ENCODE measurements at places on chromosomes 1 and 21.

- DNase-seq: no peak
Measured at GRCh38 chr1:214897581-214897980, 185.0 kb upstream of the KCNK2 start.

GRCh38 chr1:158113759-158114127, 67.0 kb upstream of the CD1D start:
- DNase-seq: no peak

DNA sequence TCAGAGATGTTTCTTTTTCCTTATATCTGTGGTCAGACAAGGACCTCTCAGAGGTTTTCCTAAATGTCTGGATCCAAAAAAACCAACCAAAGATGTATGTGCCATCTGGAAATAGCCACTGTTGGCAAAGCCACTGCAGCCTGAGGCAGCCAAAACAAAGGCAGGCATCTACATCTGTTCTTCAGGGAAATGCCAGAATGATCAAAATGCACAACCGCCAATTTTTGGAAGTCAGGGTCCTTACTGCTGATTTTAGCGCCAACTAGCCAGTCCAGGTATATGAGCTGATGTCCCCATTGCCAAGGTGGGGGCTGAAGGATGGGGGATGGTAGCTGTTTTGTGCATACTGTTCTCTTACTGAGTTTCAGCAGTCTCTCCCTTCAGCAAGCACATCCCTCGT, 45.9 kb downstream of the SYT14 start:
- DNase-seq: no peak

GRCh38 chr1:110293601-110294104, 45.5 kb upstream of the RBM15 start:
- no peak for DNase-seq

GRCh38 chr1:51247499-51247898, 11.4 kb downstream of the RNF11 start:
- DNase-seq: no peak

GRCh38 chr1:206510371-206510770, 3.0 kb downstream of the RASSF5 start:
- no peak for DNase-seq

DNA sequence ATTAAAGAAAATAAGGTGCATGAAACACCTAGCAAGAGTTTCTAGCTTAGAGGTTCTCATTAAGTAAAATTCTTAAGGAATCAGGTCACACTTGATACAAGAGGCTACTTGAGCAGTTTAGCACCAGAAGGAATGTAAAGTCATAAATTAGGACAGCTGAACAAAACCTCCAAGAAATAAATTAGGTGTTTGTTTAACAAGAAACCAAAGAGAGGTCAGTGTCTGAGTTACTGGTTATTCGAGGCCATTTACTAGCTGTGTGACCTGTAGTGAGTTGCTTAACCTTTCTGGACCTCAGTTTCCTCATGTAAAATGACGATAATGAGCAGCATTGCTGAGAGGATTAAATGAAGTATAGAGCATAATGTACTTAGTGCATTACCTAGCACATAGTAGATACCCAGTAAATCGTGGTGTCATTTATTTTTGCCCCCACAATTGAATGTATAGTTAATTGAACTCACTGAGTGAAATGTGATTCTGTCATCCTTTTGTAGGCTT, 908 bp upstream of the ELK4 start:
- DNase-seq: no peak

DNA sequence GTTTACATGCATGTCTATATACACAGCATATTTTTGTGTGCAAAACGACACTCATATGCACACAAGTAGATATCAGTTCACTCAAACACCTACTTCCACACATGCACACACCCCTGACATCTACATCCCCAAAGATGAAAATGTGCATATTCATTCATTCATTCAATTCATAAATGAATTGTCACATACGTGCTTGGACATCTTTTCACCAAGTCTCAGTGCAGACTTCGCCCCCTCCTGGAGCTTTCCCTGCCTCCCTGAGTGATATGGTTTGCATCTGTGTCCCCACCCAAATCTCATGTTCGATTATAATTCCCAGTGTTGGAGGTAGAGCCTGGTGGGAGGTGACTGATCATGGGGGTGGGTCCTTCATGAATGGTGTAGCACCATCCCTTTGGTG, 53.1 kb downstream of the CAMK2N1 start:
- DNase-seq: no peak

- peak; percentile 37 for DNase-seq
Measured at GRCh38 chr21:35401476-35401875, 352.4 kb upstream of the RUNX1 start.

DNA sequence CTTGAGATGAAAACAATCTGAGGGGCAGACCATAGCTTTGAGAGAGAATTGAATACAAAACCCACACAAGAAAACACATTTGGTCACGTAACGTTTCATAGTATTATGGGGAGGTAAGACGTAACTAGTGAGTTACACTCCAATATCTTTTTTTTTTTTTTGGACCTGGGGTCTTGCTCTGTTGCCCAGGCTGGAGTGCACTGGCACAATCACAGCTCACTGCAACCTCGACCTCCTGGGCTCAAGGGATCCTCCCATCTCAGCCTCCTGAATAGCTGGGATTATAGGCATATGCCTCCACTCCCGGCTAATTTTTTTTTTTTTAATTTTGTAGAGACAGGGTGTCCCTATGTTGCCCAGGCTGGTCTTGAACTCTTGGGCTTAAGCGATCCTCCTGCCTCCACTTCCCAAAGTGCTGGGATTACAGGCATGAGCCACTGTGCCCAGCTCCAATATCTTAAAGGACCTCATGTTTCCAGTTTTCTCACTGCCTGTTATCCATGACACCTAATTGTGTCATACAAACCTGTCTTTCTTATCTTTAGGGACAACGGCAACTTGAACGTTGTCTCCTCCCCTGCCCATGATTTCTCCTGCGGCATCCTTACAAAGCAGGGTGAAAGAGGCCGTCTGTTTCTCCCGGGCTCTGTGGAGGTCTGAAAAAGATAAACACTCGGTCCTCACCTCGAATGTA, 5.3 kb downstream of the TRIM45 start:
- no peak for DNase-seq

GRCh38 chr1:145720556-145720877, 1.2 kb downstream of the CD160 start:
- peak; percentile 66 for DNase-seq

DNA sequence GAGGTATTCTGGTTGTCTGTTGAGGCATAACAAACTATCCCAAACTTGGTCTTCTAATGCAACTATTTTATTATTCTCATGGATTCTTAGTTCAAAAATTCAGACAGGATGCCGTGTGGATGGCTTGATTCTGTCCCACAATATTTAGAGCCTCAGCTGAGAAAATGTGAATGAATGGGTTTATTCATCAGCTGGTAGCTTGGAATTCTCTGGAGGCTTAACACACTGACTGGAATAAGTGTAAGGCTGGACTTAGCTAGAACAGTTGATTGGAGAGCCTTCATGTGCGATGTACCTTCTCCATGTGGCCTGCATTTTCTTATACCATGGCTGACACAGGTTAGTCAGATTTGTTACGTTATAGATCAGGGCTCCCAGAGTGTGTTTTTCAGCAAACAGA, 30.8 kb downstream of the TNNI3K start:
- no peak for DNase-seq
